HT1080 (cell line): ENCODE measurements at places on chromosomes 1 and 21. TPM values are rescaled to one million over a fixed set of nuclear protein-coding genes. Genes with fewer than 3 reads are reported as not detected.
A peak's percentile ranks its signal among the peaks of the same experiment; 100 is the strongest.

- DNase-seq, result no peak
These were observed 73.6 kb upstream of the TBX15 start for GRCh38 chr1:119061700-119062099.

- DNase-seq, result peak; percentile 70
These were observed 7.9 kb downstream of the MYBPHL start for GRCh38 chr1:109298666-109299557.

TMEM201 gene
- total RNA-seq, result 17.9 and 22.3 TPM in 2 replicates

GSTM1 gene
- total RNA-seq, result 14.5 and 17.0 TPM in 2 replicates

ASTN1 gene
- total RNA-seq, result 0.16 and 0.33 TPM in 2 replicates

GRCh38 chr1:10113501-10113900 is 80.7 kb downstream of the UBE4B start:
- no peak for DNase-seq

- peak; percentile 91 for DNase-seq
These were observed 70.2 kb downstream of the SH3GLB1 start for GRCh38 chr1:86774305-86775295.

DNA sequence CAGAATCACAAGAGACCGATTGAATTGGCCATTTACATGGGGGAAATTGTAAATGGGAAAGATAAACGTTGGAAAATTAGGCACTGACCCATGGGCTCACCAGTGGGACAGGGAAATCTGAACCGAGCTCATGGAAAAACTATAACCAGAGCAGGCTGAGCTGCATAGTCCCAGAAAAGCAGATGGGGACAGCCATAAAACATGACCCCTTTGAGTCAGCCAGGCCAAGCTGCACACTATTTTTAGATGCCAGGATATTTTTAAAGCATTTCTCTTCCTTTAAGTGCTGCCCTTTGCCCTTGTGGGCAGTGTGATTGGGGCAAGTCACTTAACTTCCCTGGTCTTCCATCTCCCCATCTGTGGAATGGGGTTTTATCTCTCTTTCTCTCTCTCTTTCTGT is 184.1 kb downstream of the FOXD2 start:
- DNase-seq, result no peak

- DNase-seq, result no peak
These were observed 513.0 kb downstream of the PTPRC start for GRCh38 chr1:199151634-199152425.

DNA sequence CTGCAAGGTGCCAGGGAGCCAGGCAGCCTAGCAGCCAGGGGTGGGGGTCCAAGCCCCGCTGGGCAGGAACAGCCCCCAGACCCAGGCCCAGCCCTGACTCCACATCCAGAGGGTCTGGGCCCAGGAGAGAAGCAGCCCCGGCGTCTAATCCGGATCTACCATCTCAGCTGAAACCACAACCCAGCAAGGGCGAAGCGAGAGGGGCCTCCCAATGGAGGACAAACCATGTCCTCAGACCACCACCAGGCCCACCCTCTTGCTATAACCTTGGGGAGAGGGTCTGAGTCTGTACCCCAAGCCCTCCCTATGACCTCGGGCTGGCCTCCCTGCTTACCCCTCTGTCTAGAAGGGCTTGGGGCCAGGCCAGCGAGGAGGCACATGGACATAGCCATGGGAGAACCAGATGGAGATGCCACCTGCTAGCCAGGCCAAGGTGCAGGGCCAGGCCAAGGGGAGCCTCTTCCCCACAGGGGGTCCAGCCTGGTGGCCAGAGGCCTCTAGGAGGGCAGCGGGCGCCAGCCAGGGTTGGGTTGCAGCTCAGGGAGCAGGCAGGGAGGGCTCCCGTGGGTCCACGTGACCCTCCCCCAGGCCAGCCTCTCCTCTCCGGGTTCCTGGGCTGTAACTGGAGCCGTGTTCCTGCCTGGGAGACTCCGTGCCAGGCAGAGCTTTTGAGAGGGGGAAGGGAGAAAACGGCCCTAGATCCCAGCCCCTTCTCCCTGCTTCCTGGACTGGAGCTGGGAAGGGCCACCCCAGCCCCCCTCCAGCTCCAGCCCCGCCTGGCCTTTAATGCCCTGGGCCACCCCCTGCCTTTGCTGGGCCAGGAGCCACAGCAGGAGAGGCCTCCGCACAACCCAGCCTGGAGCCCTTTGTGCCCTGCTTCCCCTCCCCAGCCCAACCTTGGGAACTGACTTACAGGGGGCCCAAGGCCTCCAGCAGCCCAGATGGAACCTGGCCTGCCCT is 2.5 kb downstream of the WNT9A start:
- no peak for DNase-seq

DNA sequence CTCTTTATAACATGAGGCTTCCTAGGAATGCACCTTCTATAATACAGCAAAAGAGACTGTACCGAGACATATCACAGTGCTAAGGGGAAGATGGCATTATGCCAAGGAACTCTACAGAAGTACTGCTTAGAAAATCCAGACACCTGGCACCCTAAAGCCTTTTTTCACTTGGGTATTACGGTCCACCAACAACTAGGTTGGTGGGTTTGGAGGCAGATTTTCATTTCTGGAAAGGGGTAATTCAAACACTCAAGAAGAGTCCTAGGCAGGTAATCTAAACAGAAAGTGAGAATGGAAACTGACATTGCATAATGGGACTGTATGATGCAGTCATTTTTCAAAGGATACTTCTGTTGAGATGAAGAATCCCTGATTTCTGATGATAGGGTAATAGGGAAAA is 19.6 kb downstream of the SCMH1 start:
- no peak for DNase-seq

DNA sequence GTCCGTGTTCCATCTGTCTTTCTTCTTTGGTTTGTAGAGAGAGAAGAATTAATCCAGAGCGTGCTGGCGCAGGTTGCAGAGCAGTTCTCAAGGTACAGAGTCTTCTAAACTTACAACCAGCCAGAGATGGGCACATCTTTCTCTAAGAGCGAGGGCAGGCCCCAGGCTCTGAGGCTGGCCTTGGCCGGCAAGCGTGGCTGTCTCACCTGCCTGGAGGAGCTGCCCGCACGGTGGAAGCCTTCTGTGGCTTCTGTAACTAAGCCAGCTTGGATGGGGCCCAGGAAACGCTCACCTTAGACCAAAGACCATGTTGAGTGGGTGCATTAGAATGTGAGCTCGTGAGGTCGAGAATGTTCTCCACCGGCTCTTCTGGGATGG is 78.6 kb downstream of the PDE9A start:
- no peak for DNase-seq

BCAR3 gene
- total RNA-seq, result 156 and 163 TPM in 2 replicates

DNA sequence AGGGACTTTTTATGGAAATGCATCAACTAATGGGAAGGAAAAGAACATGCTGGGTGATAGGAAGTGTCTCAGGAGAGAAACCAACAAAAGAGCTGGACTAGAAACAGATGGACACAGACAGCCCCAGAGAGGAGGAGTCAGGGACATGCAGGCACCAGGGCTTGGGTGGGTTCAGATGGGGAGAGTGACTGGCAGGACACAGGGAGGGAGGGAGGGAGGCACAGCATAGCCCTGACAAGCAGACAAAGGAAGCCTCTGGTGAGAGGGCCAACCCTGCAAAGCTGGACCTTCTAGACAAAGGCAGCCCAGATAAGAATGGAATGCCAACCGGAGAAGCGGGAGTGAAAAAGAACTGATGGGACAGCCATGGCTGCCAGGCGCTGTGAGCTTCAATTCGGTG is 568.8 kb downstream of the AJAP1 start:
- no peak for DNase-seq

DNA sequence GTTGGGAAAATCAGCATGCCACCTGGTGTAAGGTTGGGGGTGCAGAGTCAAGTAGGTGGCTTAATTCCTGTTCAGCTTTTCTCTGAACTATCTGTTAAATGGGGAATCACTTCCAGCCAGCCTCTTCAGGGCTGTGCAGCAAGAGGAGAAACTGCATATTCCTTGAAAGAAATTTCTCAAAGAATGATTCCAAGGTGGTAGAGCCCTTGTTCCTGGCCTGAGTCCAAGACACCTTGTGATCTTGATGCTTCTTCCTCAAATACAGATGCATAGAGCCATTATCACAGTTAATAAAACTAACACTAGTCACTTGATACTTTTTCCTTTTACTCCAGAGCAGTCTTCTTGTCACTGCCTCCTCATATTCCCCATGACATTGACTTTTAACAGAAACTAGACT is 5.2 kb downstream of the TXLNA start:
- no peak for DNase-seq

DNA sequence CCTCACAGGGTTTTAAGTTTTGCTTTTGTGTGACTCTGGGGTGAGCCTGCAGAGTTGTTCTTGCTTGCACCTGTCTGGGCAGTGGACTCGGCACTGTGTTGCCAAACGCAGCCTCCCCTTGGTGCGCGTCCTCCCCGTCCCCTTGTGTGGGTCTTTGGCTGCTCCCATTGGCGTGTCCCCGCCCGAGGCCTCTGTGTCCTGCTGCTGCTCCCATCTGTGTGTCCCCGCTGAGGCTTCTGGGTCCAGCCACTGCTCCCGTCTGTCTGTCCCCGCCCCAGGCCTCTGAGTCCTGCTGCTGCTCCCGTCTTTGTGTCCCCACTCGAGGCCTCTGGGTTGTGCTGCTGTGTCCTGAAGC is 62.8 kb downstream of the PCNT start:
- DNase-seq, result no peak

PHGDH gene
- total RNA-seq, result 105 and 142 TPM in 2 replicates

DNA sequence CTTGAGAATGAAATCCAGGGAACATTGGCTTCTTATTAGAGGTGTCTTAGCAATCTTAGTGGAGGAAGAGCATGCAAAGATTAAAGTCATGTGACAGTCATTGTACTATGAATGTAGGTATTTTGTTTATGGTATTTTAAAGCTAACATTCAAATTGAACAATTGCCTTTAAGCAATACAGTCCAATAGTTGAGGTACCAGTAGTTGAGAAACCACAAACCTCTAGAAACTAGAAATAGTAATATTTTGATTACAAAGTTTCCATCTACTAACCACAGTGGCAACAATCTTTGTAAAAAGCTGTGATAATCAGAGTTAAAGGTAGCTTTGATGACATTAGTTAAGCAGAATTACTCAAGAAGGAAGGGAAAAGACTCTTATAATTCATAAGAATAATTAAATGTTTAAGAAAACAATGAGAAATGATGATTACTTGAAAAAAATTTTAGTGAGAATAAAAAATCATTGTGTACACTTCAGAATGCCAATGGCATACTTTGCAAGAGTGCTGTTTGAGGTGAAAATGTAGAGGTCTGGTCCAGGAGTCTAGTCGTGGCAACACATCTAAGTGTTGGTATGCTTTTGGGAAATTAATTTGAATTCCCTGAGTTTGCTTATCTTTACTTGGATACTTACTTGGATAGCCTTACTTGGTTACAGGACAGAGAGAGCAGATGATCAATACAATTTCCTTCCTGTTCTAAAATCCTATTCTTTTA is 104.9 kb upstream of the PTGFR start:
- DNase-seq, result no peak

DNA sequence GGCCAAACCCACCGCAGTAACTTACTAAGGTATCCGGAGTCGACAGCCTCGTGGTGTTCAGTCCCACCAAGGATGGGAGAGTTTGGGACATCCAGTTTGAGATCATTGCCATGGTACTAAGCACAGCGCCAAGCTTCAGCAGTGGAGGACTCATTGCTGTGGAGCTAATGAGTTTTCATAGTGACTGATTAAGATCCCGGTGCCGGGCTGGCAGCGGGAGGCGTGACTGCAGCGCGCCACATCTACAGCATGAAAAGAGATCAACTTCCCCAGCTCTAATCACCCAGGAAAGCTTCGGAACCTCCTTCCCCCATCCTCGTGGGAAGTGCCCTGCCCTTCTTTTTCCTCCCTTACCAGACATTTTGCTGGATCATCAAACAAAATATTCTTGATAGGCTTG is 149.9 kb downstream of the OLFM3 start:
- no peak for DNase-seq

DNA sequence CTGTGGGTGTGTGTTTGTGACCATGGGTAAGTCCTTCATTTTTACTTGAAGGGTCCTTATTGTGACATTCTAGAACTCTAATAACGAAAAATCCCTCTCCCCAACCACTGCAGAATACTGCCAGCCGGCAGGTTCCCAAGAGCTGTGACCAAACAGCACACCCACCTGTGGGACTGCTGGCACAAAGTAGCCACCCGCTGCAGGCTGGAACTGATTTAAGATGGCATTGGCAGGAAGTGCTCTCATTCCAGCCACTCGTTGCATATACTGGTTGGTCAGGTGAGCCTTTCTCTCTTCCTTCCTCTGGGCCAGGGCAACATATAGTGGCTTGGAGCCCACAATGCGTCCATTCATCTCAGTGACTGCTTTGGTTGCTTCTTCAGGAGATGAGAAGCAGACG is 11.6 kb downstream of the PABPC4 start:
- DNase-seq, result no peak

GREM2 gene
- not detected in 2 replicates for total RNA-seq

HLCS gene
- total RNA-seq, result 19.5 and 24.4 TPM in 2 replicates

IGSF3 gene
- 11.1 and 14.0 TPM in 2 replicates for total RNA-seq

ADAR gene
- 98.3 and 107 TPM in 2 replicates for total RNA-seq
